ENCODE measurements at places on chromosomes 11 and 22. TPM values are rescaled to one million over a fixed set of nuclear protein-coding genes. Genes with fewer than 3 reads are reported as not detected.

The SMTNL1 gene
- not detected for total RNA-seq

The IGLL5 gene
- total RNA-seq = not detected

The MS4A6E gene
- not detected for total RNA-seq

The KRTAP5-7 gene
- 0.16 TPM for total RNA-seq

The SCUBE1 gene
- total RNA-seq = not detected

The MS4A8 gene
- total RNA-seq = not detected

GRCh38 chr22:35051013-35051535 lies 14.9 kb upstream of the ISX start:
- no peak for DNase-seq

DNA sequence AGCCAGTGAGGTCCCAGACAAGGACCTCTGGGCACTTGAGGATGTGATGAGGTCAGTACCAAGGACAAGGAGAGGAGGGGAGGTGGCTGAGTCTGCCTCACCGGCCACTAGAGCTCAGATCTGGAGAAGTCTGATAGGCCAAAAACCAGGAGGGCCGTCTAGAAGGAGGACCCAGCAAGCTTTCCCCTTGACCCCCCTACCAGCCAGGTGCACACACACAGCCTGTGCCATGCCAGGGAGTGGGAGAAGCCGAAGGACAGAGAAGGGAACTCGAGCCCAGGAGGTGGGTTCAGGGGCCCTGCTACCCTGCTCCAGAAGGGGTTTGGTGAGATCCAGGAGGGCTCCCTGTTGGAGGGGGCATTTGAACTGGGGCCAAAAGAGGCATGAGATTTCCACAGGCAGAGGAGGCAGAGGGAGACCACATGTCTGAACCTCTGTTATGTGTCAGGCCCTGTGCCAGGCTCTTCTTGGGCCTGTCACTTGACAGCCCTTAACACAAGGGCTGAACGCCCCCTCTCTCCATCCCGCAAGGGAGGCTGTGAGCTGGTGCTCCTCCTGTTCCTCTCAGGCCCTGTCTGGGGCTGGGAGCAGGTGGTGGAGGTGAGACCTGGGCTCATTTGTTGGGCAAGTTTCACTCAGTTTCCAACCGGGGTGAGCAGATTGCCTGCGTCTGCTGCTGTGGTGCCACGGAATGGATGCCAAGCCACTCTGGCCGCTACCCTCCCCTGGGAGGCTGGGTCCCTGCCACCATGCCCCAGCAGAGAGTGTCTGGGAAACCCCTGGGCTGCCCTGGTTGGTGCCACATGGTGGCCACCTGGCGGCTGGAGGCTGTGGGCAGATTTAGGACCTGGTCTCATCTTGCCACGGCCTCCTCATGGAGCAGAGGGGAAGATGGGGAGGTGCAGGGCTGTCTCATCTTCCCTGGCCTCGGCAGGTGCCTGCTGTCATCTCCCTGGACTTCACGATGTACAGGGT lies 65.2 kb downstream of the MPPED1 start:
- no peak for DNase-seq

DNA sequence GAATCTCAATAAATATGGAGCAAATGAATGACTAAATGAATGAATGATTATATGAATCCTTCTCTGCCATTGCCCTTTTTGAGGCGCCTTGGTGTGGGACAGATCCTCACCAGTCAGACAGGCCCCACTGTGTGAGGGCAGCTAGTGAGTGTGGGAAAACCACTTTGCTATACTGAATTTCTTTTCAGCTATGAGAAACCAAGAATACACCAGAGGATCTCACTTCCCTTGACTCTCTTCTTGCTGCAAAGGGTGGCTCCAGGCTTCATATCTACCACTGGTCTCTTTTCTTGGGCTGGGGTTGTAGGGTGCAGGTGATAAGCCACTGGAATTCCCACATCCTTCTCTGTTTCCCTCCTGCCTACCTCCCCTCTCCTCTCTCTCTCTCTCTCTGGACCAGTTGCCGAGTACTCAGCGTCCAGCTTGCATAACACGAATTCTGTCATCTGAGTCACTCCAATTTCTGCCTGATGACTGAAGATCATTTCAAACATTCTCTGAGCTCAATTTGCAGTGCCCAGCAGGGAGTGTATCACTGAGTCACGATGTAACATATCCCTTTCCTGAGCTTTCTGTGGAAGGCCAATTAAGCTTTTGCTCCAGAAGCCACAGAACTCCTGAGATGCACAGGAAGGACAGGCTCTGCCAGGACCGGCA lies 304.3 kb upstream of the NCAM1 start:
- no peak for DNase-seq

GRCh38 chr22:39943337-39943736 lies 16.9 kb upstream of the TMA7B start:
- peak; percentile 72 for DNase-seq

- DNase-seq = no peak
Observed at GRCh38 chr11:113085446-113085845, 124.2 kb downstream of the NCAM1 start.

- DNase-seq = no peak
Observed at GRCh38 chr11:117980280-117980679, 5.9 kb upstream of the IL10RA start.

DNA sequence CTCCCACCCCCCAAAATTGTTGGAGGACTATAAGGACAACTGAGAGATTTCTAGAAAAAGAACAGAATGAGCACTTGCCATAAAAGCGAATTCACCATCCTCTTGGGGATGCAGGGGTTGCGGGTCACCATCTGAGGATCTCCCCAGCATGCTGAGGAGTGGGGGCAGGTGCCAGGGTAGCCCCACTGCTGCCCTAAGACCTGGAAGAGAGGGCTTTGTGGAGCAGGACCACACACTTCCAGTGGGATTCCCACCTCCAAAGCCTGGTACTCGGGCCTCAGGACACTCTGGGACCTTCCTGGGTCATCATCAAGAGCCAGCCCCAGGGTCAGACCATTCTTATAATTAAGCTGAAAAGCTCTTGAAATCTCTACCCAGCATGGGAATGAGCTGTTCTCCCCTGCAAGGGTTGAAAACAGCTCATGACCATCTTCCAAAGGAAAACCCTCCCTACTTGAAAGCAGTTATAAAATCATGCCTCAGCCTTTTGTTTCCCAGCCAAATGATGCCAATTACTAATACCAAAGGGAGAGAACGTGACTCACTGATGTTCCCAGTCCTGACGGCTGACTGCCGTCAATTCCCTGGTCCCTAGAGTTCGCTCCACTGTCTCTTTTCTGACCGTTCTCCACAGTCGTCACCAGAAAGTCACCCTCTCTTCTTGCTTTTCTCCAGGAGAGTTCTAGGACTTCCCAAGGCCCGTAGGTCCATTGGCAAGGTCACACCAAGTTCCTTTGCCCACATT lies 76.8 kb upstream of the CREB3L1 start:
- no peak for DNase-seq

DNA sequence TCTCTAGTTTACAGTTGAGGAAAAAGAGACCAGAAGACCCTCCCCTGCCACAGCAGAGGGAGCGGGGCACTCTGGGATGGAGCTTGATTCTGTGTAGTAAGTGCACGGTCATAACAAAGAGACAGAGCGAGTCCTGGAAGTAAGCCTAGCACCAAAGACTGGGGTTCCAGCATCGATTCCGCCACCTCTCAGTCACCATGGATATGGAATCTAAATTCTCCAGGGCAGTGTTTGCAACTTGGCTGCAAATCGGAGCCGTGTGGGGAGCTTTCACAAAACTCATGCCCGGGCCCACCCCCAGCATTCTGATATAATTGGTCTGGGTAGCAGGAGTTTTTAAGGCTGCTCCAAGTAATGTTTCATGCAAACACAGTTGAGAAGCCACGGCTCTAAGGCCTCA lies 129.5 kb upstream of the OPCML start:
- no peak for DNase-seq

DNA sequence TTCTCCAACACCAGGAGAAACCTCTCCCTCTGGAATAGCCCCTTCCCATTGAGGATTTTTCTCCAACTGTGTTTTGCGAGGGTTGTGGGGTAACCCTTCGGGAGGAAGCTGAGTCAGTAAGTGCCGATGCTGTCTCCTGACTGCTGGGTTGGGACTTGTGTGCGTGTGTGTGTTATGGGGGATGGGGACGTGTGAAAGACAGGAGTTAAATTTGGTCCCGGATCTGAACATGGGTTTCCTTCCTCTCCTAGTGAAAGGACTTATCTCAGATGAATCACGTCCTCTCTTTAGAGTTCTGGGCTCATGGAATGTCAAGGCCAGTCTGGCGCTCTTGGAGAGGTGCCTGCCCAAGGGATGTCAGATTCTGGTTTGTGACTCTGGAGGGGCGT lies 33.3 kb downstream of the KIAA1671 start:
- DNase-seq = no peak

DNA sequence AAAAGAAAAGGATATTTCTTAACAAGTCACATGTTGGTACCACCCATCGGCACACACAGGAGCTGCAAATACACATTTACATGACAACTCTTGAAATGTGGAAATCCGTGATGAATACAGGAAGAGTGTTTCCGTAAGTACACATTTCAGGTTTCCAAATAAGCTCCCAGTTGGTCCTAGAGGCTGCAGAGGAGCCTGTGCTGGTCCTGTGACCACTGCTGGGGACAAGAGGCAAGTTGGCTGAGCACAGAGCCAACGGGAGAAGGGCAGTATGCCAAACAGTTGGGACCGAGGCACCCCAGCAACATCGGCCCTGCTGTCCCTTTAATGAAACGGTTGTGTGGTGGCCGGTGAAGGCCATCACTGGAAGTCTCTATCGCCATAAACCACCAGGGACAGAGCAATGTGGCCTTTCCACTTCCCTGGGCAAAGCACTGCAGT lies 38.5 kb upstream of the ARFGAP3 start:
- DNase-seq = no peak

DNA sequence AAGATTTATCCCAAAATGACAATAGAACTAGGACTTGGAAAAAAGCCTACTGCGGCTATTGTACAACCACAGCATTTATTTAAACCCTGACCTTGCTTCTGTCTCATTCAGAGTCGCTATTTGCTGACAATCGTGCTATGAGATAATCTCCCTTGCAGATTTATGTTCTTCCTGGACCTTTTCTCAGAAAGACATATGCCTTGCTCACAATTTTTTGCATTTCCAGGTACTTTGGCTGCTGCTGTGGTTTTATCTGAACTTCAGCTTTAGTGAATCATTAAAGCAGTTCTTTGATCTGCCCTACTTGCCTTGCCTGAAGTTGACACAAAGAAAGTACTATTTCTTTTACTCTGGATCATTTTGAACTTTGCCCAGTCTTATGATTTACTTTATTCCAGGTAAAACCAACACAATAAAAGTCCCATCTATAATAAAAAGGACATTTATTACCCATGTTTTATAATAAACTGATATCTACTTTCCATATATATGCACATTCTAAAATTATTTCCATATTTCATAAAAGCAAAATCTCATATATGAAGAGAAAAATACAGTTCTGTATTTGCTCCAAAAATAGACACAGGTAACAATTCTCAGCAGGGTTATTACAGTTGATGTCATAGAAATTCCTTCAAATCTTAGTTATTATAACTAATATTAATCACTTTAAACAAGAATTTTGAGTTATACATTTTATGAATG lies 63.4 kb upstream of the CARD18 start:
- peak; percentile 6 for DNase-seq

All from activated CD4-positive, alpha-beta T cell treated with anti-CD3 and anti-CD28 coated beads for 36 hours (primary cell).